ENCODE measurements at places on chromosomes 6 and 20.

DNA sequence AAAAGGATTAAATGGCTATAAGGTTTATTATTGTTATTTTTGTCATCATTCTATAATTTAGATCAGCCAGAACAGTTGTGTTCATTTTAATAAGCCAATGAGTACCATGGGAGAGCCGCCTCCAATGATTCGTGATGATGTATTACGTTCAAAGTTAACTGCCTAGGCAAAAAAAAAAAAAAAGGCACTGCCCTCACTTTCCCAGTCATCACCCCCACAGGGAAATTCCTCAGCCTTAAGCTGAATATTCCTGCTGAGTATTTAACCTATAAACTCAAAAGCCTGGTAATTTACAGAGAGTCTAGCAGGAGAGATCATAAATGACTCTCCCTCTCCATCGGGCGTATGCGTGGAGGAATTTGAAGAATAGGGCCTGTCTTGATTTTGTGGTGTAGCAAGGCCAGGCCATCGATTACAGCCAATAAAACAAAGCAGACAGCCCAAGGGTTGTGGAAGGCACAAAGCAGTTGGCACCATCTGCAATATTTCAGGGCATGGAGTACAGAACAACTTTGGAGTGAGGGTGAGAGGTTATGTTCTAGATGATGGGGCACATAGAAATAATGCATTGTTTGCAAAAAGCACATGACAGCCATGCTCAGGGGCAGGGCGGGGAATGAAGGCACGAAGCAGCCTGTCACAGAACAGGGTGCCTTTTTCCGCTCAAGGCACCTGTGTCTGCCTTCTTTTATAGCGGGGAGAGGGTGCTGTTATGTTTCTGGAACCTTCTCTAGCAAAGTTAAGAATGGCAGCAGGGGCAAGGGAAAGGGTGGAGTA is 138.2 kb upstream of the DTNBP1 start:
- no peak for DNase-seq

DNA sequence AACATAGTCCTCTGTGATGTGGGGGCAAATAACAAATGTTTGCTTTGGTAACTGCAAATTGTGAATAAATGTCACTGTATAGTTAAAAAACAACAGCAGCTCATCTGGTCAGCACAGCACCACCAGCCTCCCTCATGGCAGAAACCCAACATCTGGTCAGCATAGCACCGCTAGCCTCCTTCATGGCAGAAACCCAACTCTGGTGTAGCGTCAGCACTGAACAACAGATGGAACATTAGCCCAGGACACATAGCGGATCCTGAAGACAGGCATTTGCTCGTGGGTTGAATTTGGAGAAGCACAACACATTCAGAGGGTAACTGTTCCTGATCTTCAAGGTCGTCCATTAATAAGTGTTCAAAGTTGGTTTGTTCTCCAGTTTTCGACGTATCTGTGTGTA is 265.9 kb downstream of the DLL1 start:
- no peak for DNase-seq

- DNase-seq: peak; percentile 57
Measured at GRCh38 chr6:33620856-33621710, at the start of gene ITPR3. Gene ITPR3, plus strand, starts transcription at chr6:33621322. Its CDS starts 281 bp downstream, at chr6:33621603.

- no peak for DNase-seq
Measured at GRCh38 chr6:2192976-2193375, 52.4 kb downstream of the GMDS start.

DNA sequence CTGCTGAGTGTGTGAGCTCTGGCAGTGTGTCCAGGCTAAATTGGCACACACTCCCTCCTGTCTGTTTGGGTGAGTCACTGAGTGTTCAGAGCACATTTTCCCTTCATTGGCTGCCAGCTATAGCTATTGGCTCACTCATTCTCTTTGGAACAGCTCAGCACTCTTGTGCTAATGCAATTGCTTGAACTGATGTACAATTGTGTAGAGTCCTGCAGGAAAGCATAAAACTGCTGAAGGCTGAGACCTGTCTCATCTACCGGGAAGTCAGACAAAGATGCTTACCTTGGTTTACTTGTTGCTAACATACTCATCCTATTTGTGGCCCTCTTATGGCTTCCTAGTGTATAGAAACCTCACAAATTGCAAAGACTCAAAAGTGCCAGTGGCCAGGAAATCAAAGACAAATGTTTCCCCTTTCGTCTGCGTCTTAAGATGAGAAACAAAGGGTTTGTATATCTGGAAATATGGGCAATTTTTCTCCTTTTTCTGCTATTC is 351.0 kb downstream of the BCKDHB start:
- DNase-seq: no peak

- DNase-seq: no peak
Measured at GRCh38 chr6:6966569-6966968, 141.2 kb upstream of the RREB1 start.

DNA sequence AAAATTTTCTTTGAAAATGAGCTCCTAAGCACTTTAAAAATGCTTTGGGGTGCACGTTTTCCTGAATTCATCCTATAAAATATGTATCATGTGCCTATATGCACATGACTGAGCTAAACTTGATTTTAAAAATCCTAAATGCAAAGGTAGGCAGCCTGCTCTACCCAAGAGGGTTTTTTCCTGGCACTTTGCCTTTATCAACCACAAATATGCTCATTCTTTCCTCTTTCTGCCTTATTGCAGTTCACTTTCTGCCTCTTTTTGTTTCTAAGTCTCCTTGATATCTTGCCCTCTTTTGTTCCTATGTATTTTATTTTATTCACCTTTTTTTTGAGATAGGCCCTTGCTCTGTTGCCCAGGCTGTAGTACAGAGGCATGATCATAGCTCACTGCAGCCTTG is 229.3 kb downstream of the GRM1 start:
- no peak for DNase-seq

- no peak for DNase-seq
Measured at GRCh38 chr6:1946583-1946982, 298.8 kb downstream of the GMDS start.

DNA sequence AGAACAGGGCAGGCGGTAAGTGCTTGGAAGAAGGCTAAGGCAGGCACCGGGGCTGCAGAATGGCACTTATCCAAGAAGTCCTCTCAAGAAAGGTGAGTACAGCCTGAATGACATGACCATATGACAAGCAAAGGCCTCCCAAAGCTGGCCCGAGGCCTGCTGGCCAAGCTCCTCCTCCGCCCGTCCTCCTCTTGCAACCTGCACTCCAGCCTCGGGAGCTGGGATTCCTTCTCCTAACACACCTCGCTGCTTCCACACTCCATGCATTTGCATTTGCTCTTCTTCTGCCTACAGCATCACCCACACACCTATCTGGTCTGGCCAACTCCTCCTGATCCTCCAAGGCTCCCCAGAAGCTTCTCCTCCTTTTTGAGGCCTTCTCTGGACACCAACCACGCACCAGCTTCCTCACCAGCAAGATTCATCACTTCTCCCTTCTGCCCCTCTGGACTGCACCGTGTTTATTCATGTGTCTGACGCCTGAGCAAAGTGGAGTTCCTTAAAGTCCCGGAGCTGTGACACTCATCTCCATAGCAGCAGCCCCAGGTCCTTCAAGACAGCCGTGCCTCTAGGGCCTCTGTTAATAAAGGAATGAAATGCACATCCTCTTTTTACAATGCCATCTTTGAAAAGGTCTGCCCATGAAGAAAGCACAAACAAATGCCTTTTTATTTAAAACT is 32.3 kb downstream of the CNKSR3 start:
- DNase-seq: no peak

- no peak for DNase-seq
Measured at GRCh38 chr6:138383776-138384175, 6.1 kb downstream of the SMIM28 start.

GRCh38 chr6:11467364-11467763 is 70.2 kb upstream of the TMEM170B start:
- DNase-seq: no peak

DNA sequence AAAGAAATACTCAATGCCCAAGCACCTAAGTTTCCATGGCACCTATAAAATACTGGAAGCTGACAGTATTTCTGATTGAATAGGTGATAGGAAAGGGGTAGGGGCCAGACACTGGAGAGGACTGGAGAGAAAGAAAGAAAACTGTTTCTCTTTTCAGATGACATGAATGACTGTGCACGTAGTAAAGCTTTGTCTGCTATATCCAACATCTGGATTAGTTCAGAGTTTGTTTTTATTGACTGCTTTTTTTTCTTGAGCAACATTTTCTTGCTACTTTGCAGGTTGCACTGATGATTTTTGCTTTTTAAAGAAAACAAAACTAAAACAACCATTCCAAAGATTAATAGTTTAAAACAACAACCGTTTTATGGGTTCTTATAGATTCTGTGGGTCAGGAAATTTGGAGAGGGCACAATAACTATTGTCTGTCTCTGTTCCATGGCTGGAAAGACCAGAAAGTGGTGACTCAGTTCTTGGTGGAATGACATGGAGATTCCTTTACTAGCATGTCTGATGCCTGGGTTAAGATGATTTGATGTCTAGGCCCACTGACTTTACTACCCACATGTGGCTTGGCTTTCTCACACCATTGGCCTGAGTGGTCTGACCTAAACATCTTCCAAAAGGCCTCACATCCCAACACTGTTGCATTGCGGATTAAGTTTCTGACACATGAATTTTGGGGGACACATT is 12.2 kb upstream of the LRP11 start:
- no peak for DNase-seq

DNA sequence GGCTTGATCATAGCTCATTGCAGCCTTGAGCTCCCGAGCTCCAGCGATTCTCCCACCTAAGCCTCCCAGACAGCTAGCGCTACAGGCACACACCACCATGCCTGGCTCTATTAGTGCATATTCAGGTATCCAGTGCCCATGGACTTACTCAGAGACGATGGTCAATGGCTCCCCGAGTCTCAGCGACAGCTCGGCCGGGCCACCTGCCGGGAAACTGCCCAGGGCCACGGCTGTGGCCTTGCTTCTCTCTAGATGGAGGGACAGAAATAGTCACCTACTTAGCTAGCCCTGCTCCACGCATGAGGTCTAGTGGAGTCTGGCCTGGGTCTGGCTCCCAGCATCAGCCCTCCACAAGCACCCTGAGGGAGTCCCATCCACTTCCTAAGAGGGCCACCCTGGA is 11.7 kb downstream of the SLA2 start:
- no peak for DNase-seq

GRCh38 chr20:20452254-20452676 is 84.4 kb downstream of the INSM1 start:
- no peak for DNase-seq

GRCh38 chr6:129501740-129502660 is 208.0 kb downstream of the ARHGAP18 start:
- no peak for DNase-seq

DNA sequence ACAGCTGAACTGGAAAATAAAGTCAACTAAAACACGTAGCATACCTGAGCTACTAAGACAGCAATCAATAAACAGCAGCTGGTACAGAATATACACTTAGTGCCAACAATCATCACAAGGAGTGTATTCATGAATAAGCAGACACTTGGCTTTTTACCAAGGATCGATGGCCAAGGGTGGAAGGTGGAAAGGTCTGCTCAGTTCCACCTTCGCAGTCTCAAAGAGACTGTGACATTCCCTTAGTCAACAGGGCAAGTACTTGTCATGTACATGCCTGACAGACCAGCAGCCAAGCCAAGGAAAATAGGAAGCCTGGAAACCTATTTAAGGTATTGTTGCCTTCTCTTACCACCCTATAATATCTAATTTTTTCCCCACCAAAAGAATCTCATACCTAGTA is 21.4 kb downstream of the HBS1L start:
- no peak for DNase-seq

- DNase-seq: no peak
Measured at GRCh38 chr20:45350217-45350616, 2.0 kb upstream of the SDC4 start.

DNA sequence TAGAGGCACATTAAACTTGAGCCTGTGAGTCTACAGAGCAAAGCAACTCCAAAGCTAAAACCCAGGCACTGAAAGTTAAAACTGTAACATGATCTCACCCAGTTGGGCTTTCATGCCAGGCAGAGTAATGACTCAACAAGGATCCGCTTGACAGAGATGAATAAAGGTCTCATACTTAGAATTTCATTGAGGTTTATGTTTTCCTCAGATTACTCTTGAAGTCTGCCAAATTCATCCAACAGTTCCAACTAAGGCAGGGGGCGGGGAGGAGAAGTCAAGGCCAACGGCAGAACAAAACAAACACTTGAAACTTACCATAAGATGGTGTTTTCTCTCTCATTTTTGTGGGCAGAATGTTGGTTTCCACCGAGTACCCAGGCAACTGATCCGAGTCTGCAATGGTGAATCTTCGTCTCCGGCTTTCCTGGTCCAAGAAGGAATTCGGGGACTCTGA is 54.0 kb upstream of the IPCEF1 start:
- DNase-seq: no peak

DNA sequence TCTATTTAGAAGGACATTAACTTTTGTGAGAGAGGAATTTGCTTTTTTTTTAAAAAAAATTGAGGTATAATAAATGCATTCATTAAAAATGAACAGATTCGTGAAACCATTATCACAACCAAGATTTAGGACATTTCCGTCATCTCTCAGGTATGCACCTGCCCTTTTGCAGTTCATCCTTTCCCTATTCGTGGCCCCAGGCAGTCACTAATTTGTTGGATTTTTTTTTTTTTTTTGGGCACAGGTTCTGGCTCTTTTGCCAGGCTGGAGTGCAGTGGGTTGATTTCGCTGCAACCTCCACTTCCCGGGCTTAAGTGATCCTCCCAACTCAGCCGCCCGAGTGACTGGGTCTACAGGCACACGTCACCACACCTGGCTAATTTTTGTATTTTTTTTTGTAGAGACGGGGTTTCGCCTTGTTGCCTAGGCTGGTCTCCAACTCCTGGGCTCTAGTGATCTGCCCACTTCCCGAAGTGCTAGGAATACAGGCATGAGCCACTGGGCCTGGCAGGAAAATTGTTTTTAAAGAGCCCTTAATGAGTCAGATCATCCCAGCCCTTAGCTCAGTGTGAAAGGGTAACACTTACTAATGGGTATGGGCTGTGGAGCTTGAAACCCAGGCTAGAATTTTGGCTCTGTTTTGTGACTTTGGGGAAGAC is 9.2 kb downstream of the PHF3 start:
- no peak for DNase-seq

GRCh38 chr6:48087448-48087847 is 23.5 kb downstream of the PTCHD4 start:
- no peak for DNase-seq

Data from stimulated activated CD8-positive, alpha-beta memory T cell treated with anti-CD3 and anti-CD28 coated beads, Interleukin-2, amount 100 ng/mL, for 1 hour (primary cell).